ENCODE measurements at places on chromosomes 6 and 20.

DNA sequence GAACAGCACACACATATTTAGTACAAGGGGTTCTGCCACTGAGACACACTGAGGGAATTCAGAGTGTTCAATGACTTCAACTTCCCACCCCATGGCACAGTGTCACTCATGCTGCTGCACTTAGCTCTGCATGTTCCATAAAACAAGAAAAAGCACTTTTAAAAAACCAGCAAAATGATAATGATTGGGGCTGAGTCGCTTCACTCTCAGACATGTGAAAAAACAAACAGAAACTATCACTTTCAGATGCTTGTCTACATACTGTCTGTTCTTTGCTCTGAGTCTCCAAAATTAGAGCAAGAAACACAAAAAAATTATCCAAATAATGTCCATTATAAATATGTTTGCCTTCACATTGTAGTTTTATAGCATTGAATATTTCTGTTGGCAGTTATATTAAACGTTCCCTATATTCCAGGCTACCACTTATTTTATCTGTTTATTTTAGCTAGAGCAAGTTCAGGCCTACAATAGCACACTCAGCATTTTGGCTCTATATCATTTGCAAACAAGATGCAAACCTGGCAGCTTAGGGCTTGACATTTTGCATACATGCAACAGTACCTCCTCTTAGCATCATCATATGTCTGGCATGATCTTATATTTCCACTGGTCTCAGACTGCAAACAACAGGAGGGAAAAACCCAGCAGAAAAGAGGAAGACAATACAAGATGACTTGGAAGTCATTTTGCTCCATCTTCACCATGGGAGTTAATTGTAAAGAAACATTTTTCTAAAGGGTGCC lies 398.8 kb downstream of the HACE1 start:
- no peak for DNase-seq

DNA sequence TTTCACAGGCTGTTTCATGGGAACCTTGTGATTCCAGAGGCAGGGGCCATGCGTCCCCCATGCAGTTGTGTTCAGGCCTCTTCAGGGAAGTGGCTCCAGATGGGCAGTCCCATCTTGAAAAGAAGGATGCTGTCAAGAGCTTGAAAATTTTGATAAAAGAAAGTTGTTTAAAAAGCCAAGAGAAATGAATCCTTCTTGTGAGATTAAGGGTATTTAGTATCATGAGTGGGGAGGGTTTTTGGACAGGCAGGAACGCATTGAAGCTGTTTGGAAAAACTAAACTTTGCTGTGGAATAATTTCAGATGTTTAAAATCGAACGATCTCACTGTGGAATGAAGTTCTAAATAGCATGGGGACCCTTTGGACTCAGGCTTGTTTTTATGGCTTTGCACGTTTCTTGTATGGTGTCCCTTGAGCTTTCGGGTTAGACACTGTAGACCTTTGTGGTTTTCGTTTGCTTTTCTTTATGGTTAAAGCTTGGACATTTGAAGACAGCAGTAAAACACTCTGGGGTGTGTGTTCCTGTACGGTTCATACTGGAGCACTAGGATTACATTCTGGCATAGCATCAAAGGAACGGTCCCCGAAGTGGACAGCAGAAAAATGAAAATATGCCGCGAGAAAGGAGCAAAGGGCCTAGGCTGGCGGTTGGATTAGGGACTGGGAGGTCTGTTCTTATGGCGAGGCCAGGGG lies 18.2 kb downstream of the KIF25 start:
- DNase-seq = no peak

DNA sequence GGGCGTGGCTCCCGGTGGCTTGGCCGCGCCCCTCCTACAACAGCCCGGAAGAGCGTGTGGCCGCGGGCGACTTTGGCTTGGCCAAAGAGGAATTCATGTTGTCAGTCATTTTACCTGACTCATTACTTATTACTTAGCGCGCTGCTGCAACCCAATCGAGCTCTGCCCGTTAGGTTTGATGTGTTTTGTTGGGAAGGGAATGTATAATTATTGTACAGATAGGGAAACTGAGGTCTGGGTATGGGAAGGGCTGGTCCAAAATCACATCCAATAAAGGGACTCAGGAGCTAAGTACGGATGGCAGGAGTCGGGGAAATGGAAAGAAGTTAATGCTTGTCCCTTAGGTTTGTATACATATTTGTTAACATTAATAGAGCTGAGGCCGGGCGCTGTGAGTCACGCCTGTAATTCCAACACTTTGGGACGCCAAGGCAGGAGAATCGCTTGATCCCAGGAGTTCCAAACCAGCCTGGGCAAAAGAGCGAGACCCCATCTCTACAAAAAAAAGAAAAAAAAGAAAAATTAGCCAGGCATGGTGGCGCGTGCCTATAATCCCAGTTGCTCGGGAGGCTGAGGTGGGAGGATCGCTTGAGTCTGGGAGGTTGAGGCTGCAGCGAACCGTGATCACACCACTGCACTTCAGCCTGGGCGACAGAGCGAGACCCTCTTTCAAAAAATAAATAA lies 639 bp upstream of the ZNF335 start:
- no peak for DNase-seq

- DNase-seq = no peak
Measured at GRCh38 chr6:13452346-13453117, 34.9 kb downstream of the GFOD1 start.

DNA sequence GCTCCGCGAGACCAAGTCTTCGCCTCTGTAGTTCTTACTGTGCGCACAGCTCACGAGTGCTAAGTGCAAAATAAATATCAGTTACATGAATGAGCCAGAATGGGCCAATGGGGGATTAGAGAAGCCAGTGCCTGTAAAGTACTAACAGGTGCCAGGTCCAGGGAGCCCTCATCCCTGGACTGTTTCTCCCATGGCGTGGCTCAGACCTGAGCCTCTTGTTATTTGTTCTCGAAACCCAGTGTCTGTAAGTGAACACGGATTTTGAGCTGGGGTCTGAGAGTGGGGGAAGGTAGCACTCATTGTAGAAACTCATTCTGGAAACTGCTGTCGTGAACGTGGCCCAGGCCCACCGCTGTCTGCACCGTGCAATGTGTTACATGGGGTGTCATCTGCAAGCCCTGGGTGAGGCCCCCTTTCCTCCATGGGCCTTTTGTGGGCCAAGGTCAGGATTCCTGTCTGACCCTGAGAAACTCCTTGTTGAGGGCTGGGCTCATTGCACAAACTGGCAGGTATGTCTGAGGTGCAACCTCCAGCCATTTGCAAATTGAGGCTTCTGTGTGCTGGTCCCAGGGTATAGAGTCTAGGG lies 154.7 kb downstream of the SYCP2 start:
- no peak for DNase-seq

DNA sequence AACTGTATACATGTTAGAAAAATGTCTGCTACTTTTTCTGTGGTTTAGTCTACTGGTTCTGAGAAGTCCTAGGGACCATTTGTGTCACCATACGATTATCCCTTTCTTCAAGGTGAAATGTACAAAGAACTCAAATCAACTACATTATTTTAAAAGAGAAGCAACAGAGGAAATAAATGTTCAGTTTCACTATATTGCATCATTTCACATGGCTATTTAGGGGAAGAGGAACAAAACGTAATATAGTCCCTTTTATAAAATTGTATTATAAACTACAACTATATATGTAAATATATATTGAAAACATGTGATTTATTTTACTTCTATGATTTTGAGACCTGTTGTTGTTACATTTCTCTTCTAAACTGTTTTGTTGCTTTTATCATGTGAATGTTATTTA lies 1308.0 kb downstream of the EPHA7 start:
- no peak for DNase-seq

GRCh38 chr6:74519163-74519562 lies 686.7 kb downstream of the COL12A1 start:
- DNase-seq = no peak

DNA sequence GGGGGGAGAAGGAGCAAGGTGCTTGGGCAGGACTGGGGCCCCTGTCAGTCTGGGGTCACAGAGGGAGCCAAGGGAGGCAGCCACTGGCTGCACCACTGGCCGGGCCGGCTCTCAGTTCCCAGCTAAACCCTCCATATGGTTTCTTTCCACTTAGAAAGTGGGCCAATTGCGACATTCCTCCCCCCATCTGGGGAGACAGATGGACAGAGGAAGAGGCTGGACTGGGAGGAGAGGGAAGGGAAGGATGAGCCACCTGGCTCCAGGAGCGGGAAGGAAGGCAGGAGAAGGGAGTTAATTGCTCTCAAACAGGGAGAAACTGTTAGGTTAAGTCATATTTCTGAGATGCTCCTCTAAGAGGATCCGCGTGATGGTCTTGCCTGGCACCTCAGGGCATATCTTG lies 82.2 kb downstream of the GRM4 start:
- no peak for DNase-seq

GRCh38 chr6:111800821-111801220 lies 72.4 kb downstream of the FYN start:
- no peak for DNase-seq

- DNase-seq = no peak
Measured at GRCh38 chr6:54865091-54865631, 18.6 kb downstream of the FAM83B start.

DNA sequence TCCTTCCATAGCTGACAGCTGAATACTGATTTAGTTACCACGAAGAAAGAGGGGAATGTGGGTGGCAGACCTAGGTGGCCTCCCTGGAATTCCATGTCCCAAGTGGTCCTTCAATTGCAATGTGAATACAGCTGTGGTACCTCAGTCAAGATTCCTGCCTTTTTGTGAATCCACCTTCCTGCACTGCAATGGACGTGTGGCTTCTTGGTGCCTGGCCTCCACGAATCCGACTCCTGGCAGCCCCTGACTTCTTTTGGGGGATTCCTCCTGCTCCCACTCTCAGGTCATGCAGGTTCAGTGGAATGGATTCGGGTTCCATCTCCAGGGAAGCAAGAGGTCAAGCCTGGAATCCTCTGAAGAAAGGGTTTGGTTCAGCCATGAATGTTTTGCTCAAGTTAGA lies 117.8 kb downstream of the DACT2 start:
- DNase-seq = no peak

- peak; percentile 18 for DNase-seq
Measured at GRCh38 chr6:166277892-166278578, 30.2 kb downstream of the PRR18 start.

GRCh38 chr6:35562060-35562459 lies 49.4 kb upstream of the TULP1 start:
- DNase-seq = no peak

DNA sequence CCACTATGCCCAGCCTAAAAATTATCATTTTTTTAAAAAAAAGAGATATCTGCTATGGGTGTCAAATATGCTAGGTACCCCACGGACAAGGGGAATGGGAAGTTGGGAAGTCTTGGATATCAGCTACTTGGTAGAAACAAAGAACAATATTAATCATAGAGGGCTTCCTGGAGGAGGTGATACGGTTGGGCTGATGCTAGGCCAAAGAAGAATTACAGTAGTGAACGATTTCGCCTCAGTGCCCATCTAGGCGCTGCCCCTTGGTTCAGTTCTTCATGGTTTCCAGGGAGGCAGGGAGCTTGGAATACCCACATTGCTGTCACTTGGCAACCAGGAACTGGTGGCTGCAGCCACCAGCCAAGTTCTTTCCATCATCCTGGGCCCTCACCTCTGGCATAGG lies 5.5 kb upstream of the PSMF1 start:
- DNase-seq = no peak

GRCh38 chr6:21331235-21331634 lies 262.3 kb upstream of the SOX4 start:
- no peak for DNase-seq

GRCh38 chr6:7166410-7167293 lies 58.9 kb downstream of the RREB1 start:
- DNase-seq = no peak

GRCh38 chr20:17835240-17835933 lies 133.2 kb downstream of the SNX5 start:
- no peak for DNase-seq

DNA sequence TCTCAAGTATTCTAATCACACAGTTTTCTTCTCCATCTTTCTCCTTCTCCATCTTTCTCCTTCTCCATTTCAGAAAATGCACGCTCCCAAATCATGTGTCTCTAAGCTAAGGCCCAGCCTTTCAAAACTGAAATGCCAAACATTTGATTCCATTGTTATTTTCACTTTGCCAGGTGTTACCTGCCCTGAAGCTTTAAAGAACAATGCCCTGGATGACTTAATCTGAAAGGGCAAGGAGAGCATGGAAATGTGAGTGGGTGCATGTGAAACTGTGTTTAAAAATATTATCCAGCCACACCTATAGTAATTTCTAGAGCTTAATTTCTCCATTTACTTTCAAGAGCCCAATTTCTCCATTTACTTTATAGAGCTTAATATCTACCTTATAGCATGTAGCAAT lies 42.4 kb upstream of the GCLC start:
- no peak for DNase-seq

DNA sequence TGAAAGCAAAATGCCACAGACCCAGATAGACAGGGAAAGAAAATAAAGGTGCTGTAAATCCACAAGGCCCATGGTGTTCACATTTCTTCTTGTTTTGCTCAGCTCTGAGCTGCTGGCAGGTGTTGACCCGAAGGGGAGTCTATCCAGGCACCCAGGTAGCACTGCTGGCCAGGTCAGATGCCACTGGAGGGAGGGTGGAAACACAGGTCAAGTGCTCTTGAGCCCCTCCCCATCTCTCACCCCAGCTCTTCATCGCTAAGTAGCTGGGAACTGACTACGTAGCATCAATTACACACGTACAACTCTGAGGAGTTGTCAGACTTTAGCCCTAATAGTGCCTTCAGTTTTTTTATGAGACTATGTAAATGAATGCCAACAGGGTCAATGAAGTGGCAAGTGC lies 287.8 kb upstream of the QKI start:
- DNase-seq = no peak

- DNase-seq = no peak
Measured at GRCh38 chr20:62882426-62882825, 20.8 kb upstream of the TCFL5 start.

DNA sequence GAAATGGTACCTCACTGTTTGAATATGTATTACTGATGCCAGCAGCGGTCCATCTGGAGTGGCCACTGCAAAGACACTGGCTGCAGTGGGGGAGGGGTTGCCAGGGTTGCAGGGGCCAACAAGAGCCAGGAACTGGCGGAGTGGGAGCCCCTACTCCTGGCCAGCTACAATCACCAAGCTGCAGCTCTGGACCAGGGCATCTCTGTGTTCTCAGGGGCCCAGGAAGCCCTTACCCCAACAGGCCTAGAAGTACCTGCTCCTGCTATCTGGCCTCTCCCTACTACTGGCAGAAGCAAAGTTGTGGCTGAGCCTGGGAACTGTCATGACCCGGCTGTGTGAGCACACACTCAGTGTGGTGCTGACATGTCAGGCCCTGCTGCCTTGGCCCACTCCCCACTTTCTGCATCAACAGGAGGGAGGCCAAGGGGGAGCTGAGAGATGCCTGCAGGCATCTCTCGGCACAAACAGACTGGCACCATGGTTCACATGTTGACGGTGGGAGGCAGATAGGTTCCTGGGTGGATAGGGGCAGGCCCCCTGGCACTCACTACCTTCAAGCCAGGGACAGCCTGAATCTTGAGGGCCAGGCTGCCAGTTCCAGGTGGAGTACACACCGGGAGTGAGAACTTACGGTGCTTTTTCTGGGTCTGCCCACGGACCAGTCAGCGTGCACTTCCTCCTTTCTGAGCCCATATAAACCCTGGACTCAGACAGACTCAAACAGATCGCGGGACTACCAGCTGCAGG lies 1188.0 kb downstream of the GRIK2 start:
- no peak for DNase-seq

GRCh38 chr6:134689177-134689576 lies 260.7 kb downstream of the ALDH8A1 start:
- no peak for DNase-seq

- no peak for DNase-seq
Measured at GRCh38 chr6:52285177-52286068, 881 bp upstream of the MCM3 start.

GRCh38 chr20:61809006-61809770 lies 256.5 kb downstream of the TAF4 start:
- no peak for DNase-seq

Data from GM12864 (cell line).